ENCODE measurements at places on chromosomes 2 and 18. TPM values are rescaled to one million over a fixed set of nuclear protein-coding genes. Genes with fewer than 3 reads are reported as not detected.

GKN1 gene
- not detected for total RNA-seq

NPAS2 gene
- total RNA-seq = 4.8 TPM

TEX44 gene
- not detected for total RNA-seq

TUBB8B gene
- not detected for total RNA-seq
